ENCODE measurements at places on chromosomes 3 and 15.

DNA sequence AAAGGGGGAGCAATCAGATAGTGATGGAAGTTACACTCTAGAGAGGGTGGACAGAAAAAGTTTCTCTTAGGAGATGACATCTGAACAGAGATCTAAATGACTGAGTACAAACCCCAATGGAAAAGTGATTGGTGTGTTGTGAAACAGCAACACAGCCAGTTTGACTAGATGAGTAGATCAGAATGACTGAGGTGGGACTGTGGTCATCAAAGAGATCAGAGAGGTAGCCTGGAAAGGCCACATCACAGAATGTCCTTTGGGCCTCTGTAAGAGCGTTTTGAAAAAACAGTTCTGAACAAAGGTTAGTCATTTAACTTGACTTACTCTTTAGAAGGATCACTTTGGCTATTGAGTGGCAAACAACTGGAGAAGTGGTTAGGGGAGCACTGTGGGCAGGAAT is 10.6 kb downstream of the LRRC58 start:
- DNase-seq = no peak

DNA sequence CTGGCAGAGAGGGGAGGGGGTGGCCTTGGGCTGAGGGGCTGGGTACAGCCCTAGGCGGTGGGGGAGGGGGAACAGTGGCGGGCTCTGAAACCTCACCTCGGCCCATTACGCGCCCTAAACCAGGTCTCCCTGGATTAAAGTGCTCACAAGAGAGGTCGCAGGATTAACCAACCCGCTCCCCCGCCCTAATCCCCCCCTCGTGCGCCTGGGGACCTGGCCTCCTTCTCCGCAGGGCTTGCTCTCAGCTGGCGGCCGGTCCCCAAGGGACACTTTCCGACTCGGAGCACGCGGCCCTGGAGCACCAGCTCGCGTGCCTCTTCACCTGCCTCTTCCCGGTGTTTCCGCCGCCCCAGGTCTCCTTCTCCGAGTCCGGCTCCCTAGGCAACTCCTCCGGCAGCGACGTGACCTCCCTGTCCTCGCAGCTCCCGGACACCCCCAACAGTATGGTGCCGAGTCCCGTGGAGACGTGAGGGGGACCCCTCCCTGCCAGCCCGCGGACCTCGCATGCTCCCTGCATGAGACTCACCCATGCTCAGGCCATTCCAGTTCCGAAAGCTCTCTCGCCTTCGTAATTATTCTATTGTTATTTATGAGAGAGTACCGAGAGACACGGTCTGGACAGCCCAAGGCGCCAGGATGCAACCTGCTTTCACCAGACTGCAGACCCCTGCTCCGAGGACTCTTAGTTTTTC is 4.9 kb downstream of the ISL2 start:
- no peak for DNase-seq

- DNase-seq = no peak
Measured at GRCh38 chr3:69143612-69144011, 21.2 kb upstream of the LMOD3 start.

DNA sequence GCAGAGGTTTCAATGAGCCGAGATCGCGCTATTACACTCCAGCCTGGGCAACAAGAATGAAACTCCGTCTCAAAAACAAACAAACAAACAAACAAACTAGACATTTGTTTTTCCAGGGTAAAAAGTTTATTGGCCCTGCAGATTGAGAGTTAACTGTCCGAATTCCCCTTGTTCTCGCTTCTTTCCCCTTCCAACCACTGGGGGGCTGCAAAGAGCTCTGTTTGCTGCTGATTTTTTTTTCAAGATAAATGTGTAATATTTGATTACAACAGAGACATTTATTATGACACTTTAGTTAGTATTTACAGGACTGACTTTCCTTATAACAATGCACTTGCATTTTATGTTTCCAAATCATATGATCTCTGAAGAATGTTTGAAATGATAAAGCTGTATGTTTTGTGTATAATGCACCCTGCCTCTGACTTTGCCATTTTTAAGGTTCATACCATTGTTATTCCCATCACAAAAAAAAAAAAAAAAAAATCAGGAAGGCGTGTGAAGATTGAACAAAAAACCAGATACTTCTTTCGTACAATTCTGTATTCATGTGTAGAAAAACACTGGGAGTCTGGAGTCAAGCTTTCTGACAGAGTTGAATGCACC is 2.8 kb downstream of the CLSTN2 start:
- no peak for DNase-seq

- DNase-seq = no peak
Measured at GRCh38 chr3:156358232-156358631, 196.7 kb downstream of the SSR3 start.

- no peak for DNase-seq
Measured at GRCh38 chr15:68424754-68425390, 7.1 kb downstream of the ITGA11 start.

DNA sequence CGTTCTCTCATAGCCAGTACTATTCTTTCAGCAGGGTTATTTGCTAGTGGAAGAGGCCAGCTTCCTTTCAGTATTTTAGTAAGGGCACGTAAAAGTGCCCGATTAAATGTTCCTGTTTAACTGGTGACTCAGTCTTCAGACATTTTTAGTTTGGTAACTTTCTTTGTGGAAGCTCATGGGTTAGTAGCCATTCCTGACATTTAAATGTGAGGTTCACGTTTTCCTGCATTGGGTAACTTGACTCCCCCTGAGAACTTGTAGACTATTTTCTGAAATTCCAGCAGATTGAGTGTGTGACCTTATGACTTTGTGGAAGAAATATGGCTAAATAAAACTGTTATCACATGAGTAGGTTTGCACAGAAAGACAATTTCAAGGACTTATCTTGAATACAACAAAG is 16.9 kb downstream of the ABHD2 start:
- no peak for DNase-seq

DNA sequence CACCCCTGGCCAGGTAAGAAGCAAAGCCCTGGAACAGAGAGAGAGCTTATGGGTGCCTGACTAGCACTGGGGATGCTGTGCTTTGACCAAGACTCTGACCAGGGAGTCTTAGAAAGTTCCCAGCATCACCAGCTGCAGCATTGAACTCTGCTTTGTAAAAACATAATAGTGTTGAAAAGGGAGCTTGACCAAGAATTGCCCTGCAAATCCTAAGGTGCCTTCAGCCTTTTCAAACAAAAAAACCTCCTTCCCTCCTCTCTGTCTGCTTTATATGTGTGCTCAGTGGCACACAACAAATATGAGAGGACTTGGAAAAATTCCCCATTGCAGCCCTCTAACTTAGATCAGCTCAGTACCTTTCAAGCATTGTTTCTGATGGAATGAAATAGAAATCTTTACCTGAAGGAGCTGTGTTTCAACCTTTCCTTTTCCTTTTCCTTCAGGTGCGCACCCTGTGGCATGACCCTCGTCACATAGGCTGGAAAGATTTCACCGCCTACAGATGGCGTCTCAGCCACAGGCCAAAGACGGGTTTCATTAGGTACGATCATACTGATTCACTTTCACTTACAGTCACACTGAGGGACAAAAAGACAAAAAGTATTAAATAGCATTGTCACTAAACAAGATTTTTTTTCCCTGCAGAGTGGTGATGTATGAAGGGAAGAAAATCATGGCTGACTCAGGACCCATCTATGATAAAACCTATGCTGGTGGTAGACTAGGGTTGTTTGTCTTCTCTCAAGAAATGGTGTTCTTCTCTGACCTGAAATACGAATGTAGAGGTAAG is 13.0 kb downstream of the THBS1 start:
- DNase-seq = no peak

DNA sequence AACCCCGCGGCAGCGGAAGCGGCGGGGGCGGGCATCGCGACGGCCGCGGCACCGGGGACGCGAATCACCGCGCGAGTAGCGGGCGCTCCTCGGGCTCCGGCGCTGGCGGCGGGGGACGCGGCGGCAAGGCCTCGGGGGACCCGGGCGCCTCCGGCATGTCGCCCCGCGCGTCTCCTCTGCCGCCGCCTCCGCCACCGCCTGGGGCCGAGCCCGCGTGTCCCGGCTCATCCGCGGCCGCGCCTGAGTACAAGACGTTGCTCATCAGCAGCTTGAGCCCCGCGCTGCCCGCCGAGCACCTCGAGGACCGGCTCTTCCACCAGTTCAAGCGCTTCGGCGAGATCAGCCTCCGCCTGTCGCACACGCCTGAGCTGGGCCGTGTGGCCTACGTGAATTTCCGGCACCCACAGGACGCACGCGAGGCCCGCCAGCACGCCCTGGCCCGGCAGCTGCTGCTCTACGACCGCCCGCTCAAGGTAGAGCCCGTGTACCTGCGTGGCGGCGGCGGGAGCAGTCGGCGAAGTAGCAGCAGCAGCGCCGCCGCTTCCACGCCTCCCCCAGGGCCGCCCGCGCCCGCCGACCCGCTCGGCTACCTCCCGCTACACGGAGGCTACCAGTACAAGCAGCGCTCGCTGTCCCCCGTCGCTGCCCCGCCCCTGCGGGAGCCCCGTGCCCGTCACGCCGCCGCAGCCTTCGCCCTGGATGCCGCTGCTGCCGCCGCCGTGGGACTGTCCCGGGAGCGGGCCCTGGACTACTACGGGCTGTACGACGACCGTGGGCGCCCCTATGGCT is 675 bp downstream of the RBM15B start:
- peak; percentile 35 for DNase-seq

DNA sequence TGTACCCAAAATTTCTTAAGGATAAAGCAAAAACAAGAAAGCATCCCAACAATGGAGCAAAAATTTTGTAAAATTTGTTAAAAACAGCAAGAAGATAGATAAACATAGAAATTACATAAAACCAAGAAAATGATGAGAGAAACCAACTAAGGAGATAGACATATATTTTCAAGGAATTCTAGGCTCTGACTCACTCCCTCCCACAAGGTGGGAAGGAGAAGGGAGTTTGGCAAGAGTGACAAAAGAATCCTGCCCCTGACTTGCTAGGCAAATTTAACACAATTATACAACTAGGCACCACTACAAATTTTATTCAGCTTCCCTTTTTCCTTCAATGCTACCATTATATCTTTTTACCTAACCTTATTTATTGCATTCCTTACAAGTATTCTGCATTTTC is 70.9 kb downstream of the MYO9A start:
- DNase-seq = no peak

DNA sequence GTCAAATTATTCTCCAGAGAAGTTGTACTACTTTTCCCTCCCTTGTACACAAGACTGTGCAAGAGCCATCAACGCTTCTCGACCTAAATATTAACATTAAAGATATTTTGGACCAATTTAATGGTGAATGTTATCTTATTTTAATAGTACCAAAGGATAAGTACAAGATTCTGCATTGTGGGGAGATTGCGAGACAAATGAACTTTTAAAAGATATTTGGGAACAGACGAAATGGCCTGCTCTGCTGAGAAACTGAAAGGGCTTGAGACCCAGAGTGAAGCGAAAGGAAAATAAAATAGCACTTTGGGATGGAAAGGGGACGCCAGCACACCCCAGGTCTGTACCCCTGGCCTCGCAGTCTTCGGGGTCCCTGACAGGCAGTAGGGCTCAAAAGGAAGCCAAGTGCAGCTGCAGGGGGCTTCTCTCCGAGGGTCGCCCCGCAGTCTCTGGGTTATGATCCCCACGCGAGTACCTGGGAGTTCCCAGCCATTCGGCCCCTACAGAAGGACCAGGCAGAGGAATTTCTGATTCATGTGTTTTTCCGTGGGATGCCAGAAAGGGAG is 97.6 kb upstream of the VGLL3 start:
- DNase-seq = no peak

DNA sequence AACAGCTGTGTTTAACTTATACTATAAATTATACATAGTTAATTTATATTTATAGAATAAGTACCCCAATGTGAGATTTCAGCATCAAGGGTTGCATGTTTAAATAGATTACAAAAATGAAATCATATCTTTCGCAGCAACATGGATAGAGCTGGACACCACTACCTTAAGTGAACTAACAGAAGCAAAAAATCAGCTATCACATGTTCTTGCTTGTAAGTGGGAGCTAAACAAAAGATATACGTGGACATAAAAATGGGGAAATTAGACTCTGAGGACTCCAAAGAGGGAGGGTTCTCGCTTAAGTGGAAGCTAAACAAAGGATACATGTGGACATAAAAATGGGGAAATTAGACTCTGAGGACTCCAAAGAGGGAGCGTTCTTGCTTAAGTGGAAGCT is 626.5 kb upstream of the DPPA4 start:
- DNase-seq = no peak

DNA sequence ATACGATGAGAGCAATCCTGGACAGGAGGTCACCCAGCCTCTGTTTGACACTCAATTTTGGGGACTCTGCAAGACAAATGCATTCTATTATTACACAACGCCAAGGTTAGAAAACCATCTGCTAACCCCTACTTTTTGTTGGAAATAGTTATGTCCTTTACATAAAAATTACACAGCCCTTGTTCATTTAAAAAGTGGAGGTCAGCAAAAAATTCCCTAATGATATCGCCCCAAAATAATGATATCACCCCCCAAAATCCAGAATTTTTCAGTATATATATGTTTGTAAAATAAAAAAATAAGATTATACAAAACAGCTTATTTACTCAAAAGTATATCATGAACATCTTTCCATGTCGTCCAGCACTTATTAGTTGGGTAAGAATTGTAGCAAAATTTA is 11.4 kb downstream of the ROPN1 start:
- DNase-seq = no peak

DNA sequence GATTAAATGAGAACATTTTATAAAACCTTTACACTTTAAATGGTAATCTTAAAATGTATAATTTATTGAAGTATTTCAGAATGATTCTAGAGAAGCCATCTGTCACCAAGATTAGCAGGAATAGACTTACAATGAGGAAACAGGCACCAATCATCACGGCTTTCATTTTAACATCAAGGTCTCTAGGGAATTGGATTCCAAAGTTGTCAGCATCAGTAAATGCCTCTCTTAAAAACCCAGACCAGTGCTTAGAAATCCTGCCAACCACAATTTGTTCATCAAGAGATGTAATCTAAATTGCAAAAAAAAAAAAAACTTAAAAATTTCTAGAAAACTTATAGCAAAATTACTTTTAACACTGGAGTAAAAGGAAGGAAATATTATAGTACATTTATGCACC is 20.3 kb downstream of the PLSCR2 start:
- no peak for DNase-seq

GRCh38 chr3:72301779-72302178 is 516.8 kb upstream of the PROK2 start:
- no peak for DNase-seq

- no peak for DNase-seq
Measured at GRCh38 chr15:59176653-59177316, 29.9 kb upstream of the LDHAL6B start.

GRCh38 chr15:58154769-58155168 is 16.6 kb downstream of the AQP9 start:
- no peak for DNase-seq

GRCh38 chr3:53808496-53808895 is 37.7 kb downstream of the CHDH start:
- DNase-seq = no peak

DNA sequence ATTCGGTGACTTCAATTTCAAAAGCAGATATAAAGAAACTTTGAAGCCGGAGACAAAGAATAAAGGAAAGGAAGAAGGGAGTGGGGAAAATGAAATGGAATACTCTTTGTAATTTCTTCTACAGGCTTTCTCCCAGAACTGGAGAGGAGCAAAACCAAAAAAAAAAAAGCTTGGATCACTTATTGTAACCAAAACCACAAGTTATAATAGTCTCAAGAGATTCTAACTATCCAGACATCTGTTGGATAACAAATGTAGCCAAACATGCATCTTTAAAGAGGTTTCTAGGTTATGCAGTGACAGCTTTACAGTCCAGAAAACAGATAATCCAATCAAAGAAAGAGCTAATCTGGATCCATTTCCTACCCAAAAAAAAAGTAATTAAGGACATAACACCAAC is 36.2 kb downstream of the VGLL3 start:
- no peak for DNase-seq

GRCh38 chr15:77816983-77817382 is 184.3 kb upstream of the LINGO1 start:
- no peak for DNase-seq
